ENCODE measurements at places on chromosomes 4 and X. TPM values are rescaled to one million over a fixed set of nuclear protein-coding genes. Genes with fewer than 3 reads are reported as not detected.

DNA sequence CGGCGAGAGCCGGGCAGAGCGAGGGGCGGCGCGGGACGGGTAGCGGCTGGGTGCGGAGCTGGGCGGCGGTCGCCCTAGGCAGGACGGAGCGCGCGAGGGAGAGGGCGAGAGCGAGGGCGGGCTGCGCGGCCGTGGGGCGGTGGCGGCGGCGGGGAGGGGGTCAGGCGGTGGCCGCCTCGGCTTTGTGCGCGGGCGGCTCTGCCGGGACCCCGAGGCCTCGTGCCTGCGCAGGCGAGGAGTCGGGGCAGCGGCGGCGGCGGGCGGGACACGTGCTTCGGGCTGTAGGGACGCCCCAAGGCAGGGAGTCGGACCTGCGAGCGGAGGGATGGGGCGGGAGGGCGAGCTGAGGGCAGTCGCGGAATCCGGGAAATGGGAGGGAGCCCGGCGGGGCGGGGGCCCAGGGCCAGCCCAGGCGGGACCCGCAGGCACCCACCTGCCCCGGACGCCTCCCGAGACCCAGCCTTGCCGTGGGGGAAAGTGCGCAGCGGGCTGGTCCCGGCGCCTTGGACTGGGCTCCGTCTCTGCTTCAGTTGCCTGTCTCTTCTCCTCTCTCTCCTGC lies 465 bp downstream of the BMPR1B start:
- peaks cover 16% of the 10 kb centered on the region for H3K4me1 ChIP-seq
- DNase-seq = no peak
- no peak overlapping the region for H3K4me3 ChIP-seq

GRCh38 chr4:113397114-113397701 lies 347.8 kb downstream of the ANK2 start:
- H3K27me3 ChIP-seq = peaks cover 2% of the 10 kb centered on the region
- DNase-seq = no peak
- H3K4me1 ChIP-seq = no peaks in the 10 kb centered on the region
- no peaks in the 10 kb centered on the region for H3K36me3 ChIP-seq
- H3K27ac ChIP-seq = no peak overlapping the region

- DNase-seq = no peak
- no peaks in the 10 kb centered on the region for H3K27me3 ChIP-seq
- H3K4me1 ChIP-seq = no peaks in the 10 kb centered on the region
- no peak overlapping the region for H3K27ac ChIP-seq
- H3K4me3 ChIP-seq = no peak overlapping the region
- H3K36me3 ChIP-seq = no peaks in the 10 kb centered on the region
Observed at GRCh38 chr4:12304905-12305304, 876.2 kb upstream of the HS3ST1 start.

- H3K4me1 ChIP-seq = no peaks in the 10 kb centered on the region
- H3K36me3 ChIP-seq = no peaks in the 10 kb centered on the region
- DNase-seq = no peak
- H3K27ac ChIP-seq = no peak overlapping the region
- no peaks in the 10 kb centered on the region for H3K27me3 ChIP-seq
- no peak overlapping the region for H3K4me3 ChIP-seq
Observed at GRCh38 chrX:4909348-4909747, 1195.9 kb upstream of the PRKX start.

GRCh38 chrX:46791927-46792809 lies 33.2 kb upstream of the SLC9A7 start:
- H3K4me3 ChIP-seq = no peak overlapping the region
- no peak overlapping the region for H3K27ac ChIP-seq
- H3K27me3 ChIP-seq = no peaks in the 10 kb centered on the region
- H3K36me3 ChIP-seq = no peaks in the 10 kb centered on the region

DNA sequence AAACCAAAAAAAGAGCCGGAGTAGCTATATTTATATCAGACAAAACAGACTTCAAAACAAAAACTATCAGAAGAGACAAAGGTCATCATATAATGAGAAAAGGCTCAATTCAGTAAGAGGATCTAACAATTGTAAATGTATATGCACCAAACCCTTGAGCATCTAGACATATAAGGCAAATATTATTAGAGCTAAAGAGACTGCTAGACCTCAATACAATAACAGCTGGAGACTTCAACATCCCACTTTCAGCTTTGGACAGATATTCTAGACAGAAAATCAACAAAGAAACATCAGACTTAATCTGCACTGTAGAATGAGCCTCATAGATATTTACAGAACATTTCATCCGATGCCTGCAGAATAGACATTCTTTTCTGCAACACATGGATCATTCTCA lies 4.8 kb upstream of the PROM1 start:
- no peaks in the 10 kb centered on the region for H3K4me1 ChIP-seq
- no peak overlapping the region for H3K4me3 ChIP-seq
- peaks cover 1% of the 10 kb centered on the region for H3K36me3 ChIP-seq
- no peak overlapping the region for H3K27ac ChIP-seq
- H3K27me3 ChIP-seq = peaks cover 58% of the 10 kb centered on the region

- peaks cover 66% of the 10 kb centered on the region for H3K4me1 ChIP-seq
Observed at GRCh38 chrX:66020631-66021334, 19.1 kb downstream of the VSIG4 start.

- no peak overlapping the region for H3K4me3 ChIP-seq
- DNase-seq = no peak
- H3K36me3 ChIP-seq = peaks cover 28% of the 10 kb centered on the region
Observed at GRCh38 chr4:152630324-152630723, 49.5 kb downstream of the TMEM154 start.

DNA sequence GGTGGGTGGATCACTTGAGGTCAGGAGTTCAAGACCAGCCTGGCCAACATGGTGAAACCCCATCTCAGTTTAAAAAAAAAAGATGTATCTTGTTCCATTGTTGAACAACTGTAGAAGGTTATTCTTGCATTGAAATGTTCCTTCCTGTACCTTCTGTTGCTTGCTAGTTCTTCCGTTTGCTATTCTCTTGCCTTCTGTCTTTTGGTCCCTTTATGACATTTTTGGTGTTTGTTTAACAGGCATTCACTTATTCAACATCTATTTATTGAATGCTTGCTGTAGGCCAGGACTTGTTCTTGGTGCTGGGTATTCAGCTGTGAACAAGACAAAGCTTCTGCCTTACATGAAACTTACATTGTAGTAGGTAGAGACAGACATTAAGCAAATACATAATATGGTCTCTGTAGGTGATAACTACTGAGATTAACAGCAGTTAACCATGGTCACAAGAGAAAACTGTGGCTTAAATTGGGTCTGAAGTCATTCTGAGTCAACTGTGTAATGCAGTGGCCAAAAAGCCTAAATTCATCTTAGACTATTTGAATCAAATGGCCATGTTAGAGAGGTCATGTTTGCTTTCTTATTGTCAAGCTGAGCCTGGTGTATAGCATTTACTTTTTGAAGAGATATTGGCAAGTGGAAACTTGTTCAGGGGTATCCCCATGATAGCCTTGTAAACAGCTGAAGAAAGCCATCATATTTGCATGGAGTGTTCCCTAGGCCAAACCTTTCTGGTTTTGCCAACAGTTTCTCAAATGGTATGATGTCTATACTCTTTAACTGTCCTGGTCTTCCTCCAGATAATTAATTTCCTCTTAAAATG lies 35.6 kb downstream of the GAB1 start:
- H3K4me3 ChIP-seq = no peak overlapping the region
- peaks cover 2% of the 10 kb centered on the region for H3K27me3 ChIP-seq
- H3K4me1 ChIP-seq = no peaks in the 10 kb centered on the region
- no peak for DNase-seq

DNA sequence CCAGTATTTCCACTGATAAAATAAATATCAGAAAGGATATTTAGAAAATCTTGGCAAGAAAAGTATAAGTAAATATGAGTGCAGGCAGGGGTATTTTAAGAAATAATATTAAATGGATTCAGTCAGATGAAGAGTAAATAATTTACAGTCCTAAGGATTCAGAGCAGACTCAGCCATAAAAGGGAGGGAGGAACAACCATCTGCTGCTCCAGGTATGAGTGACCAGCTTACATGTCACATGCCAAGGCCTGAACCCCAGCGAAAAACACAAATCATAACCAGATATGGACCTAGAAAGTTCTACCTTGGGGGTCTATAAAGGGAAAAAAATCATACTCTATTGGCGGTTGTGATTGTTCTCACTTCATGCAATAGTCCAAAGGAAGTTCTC lies 166.8 kb downstream of the COL4A6 start:
- no peaks in the 10 kb centered on the region for H3K36me3 ChIP-seq
- no peak overlapping the region for H3K27ac ChIP-seq
- H3K4me1 ChIP-seq = no peaks in the 10 kb centered on the region
- H3K4me3 ChIP-seq = no peak overlapping the region

DNA sequence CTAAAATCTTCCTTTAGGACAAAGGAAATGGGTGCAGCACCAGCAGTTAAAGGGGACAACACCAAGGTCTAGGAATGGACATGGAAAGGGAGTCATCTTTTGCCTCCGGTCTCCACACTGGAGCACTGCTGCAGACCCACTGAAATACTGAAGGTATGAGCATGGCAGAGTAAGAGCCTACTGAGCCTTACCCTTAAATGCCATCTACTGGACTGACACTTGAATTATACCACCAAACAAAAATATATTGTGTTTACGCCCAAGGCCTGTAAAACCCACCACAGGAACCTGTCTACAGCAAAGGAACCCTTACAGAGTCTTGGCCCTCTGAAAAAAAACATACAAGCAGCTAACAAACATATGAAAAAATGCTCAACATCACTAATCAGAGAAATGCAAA lies 443.4 kb downstream of the CCSER1 start:
- H3K4me3 ChIP-seq = no peak overlapping the region
- DNase-seq = no peak
- H3K27me3 ChIP-seq = no peaks in the 10 kb centered on the region
- no peak overlapping the region for H3K27ac ChIP-seq
- H3K36me3 ChIP-seq = no peaks in the 10 kb centered on the region

- no peak overlapping the region for H3K4me3 ChIP-seq
- H3K4me1 ChIP-seq = peaks cover 18% of the 10 kb centered on the region
- DNase-seq = no peak
- H3K27me3 ChIP-seq = no peaks in the 10 kb centered on the region
- no peak overlapping the region for H3K27ac ChIP-seq
Observed at GRCh38 chr4:110106931-110107296, 91.5 kb downstream of the ELOVL6 start.

DNA sequence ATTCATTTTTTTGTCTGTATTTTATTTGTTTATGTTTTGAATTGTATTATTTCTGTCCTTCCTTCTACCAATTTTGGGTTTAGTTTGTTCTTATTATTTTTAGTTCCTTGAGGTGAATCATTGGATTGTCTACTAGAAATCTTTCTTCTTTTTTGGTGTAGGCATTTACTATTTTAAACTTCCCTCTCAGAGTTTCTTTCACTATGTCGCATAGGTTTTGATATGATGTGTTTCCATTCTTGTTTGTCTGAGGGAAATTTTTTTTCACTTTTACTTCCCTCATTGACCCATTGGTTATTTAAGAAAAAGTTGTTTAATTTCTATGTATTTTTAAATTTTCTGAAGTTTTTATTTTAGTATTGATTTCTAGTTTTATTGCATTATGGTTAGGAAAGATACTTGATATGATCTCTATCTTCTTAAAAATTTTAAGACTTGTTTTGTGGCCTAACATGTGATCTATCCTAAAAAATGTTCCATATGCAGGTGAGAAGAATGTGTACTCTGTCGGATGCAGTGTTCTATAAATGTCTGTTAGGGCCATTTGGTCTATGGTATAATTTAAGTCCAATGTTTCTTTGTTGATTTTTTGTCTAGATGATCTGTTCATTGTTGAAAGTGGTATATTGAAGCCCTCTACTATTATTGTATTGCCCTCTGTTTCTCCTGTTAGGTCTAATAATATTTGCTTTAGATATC lies 68.8 kb downstream of the IL15 start:
- DNase-seq = no peak
- H3K4me3 ChIP-seq = no peak overlapping the region
- H3K36me3 ChIP-seq = no peaks in the 10 kb centered on the region
- H3K27ac ChIP-seq = no peak overlapping the region

GRCh38 chr4:74770226-74770910 lies 24.0 kb downstream of the BTC start:
- H3K27ac ChIP-seq = no peak overlapping the region
- no peak overlapping the region for H3K4me3 ChIP-seq
- H3K27me3 ChIP-seq = no peaks in the 10 kb centered on the region
- no peak for DNase-seq

GRCh38 chr4:63528256-63528991 lies 880.8 kb downstream of the TECRL start:
- no peak overlapping the region for H3K27ac ChIP-seq
- H3K27me3 ChIP-seq = no peaks in the 10 kb centered on the region
- no peak overlapping the region for H3K4me3 ChIP-seq
- H3K4me1 ChIP-seq = no peaks in the 10 kb centered on the region

DNA sequence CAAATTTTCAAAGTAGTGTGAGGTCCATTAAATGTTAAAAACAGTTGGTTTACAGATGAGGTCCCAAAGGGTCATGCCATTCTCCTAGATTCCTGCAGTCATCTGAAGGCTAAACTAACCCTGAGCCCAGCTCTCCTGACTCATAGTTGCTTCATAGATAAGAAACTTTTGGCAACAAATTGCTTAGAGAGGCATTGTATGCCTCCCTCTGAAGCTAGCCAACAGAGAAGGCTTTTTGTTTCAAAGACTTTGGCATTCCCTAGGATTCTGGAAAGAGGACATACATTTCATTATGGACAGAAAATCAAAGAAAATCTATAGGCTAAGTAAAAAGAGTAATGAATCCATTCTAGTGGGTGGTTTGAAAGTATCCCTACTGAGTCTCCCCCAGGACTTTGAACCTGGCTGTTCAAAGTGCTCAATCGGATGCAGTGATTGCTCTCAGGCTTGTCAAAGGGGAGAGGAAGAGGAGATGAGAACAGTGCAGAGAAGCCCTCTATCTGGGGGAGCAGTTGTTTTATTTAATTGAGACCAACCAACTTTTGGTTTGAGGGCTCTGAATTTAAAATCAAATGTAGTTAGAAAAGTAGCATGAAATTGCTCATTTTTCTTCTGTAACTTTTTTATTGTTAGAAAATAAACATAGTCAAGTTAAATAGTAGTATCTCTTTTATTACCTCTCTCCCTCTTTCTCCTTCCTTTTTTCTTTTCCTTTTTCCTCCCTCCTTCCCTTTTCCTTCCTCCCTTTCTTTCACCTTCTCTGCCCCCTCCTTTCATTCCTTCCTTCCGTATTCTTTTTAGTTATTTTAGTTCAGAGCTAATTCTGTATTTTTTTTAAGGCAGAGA lies 72.3 kb upstream of the ZNF518B start:
- no peak overlapping the region for H3K4me3 ChIP-seq
- DNase-seq = no peak
- H3K27me3 ChIP-seq = peaks cover 11% of the 10 kb centered on the region
- H3K36me3 ChIP-seq = no peaks in the 10 kb centered on the region
- H3K27ac ChIP-seq = no peak overlapping the region

- H3K27me3 ChIP-seq = peaks cover 3% of the 10 kb centered on the region
- no peak overlapping the region for H3K27ac ChIP-seq
- H3K36me3 ChIP-seq = no peaks in the 10 kb centered on the region
Observed at GRCh38 chr4:52840531-52841370, 21.4 kb upstream of the RASL11B start.

- no peak overlapping the region for H3K27ac ChIP-seq
- no peaks in the 10 kb centered on the region for H3K4me1 ChIP-seq
- H3K36me3 ChIP-seq = no peaks in the 10 kb centered on the region
- no peaks in the 10 kb centered on the region for H3K27me3 ChIP-seq
- no peak overlapping the region for H3K4me3 ChIP-seq
- no peak for DNase-seq
Observed at GRCh38 chr4:27278615-27279375, 418.2 kb downstream of the STIM2 start.

- no peak overlapping the region for H3K27ac ChIP-seq
- peaks cover 4% of the 10 kb centered on the region for H3K27me3 ChIP-seq
- H3K4me3 ChIP-seq = no peak overlapping the region
Observed at GRCh38 chr4:102469806-102470205, 31.4 kb upstream of the NFKB1 start.

UGT8 gene
- not detected for total RNA-seq

DDX53 gene
- not detected for total RNA-seq

SPP1 gene
- 1.0 TPM for total RNA-seq

MSX1 gene
- total RNA-seq = not detected

RAB39B gene
- 11.4 TPM for total RNA-seq

TEX13C gene
- not detected for total RNA-seq
